Mesenchymal stem cell (in vitro differentiated cells and primary cell): ENCODE measurements at places on chromosomes 7 and 10.

GRCh38 chr7:85407391-85407790, 220.5 kb upstream of the SEMA3D start:
- no peak for DNase-seq

DNA sequence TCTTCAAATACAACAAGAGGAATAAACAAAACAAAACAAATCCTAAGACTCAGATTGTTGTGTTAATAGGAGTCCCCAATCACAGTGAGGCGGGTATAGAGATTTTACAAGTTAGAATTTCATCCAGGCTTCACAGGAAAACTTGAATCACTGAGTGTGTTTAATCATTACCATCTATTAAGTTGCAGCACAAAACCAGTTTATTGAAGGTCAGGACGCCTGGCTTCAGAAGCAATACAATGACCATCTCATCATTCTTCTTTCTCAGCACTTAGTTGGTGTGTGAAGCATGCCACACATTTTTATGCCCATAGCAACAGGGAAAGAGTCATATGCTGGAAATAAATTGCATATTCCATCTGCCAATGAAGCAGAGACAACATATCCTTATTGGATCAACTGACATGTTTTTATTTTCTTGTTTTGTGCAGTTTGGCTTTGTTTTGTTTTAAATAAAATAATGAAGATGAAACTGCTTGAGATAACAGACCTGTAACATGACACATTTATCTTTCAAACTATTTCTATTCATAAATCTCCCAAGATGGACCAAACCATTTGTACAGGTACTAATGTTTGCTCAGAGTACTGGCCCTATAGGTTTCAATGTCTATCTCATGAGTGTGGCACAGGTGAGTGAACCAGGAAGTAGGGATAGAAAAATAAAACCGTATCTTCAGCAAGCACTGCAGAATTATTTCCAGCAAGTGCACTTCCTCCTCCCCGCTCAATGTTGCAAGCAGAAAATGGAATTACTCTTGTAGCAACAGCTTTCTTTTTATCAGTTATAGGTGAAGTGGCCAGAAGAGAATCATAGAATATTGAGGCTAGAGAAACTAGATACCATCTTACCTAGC, 40.4 kb downstream of the TAC1 start:
- no peak for DNase-seq

DNA sequence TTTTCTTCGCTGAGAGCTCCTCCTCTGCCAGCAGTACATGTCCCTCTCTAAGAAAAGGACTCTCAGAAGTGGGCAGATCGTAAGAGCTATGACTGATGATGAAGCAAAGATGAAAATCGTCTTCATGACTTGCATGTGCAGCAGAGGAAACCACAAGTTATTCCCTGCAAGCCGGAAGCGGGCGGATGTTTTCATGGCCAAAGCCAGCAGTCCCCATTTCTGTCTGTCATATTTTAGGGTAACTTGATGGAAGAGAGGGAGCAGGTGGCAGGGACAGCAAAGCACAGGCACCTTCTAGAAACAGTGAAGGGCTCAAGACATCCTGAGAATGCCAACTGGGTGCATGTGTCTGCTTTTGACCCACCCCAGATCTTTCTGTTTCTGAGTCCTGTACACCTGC, 19.9 kb downstream of the KLF6 start:
- no peak for DNase-seq

DNA sequence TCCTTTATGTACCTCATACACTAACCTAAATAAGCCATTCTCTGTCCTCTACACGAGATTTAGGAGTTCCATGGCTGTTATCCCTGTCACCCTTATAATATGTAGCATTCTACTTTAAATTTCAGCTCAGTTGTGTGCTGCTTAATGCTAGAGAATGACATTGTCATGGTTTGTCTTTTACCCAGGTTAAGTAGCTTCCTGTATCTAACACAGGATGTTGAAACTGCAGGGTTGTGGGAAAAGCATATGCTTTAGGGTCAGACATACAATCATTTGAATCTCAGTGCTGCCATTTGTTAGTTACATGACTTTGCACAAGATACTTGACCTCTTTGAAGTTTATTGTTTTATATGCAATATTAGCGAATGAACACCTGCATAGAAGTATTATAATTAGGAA, 235.1 kb upstream of the CACNA2D1 start:
- DNase-seq, result peak; percentile 43
